ENCODE measurements at places on chromosomes 7 and 10.

DNA sequence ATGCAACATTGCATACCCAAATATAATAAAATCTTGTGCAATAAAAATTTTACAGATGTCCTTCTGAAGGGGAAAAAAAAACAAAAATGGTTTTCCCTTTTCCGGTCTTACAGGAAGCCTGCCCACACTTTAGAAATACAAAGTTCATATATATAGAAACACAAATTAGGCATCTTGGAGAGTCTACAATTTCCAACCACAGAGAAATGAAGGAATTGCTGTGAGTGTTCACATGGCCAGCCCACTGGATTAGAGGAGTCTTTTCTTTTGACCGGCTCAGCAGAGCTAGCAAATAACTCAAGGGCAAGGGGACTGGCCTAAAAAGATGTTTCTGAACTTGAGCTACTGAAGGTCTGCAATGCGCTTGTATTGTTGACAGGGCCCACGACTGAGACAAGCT is 92.4 kb downstream of the GLI3 start:
- no peak for DNase-seq

- DNase-seq, result no peak
These were observed 137.9 kb downstream of the ANKRD30A start for GRCh38 chr10:37263304-37263703.

DNA sequence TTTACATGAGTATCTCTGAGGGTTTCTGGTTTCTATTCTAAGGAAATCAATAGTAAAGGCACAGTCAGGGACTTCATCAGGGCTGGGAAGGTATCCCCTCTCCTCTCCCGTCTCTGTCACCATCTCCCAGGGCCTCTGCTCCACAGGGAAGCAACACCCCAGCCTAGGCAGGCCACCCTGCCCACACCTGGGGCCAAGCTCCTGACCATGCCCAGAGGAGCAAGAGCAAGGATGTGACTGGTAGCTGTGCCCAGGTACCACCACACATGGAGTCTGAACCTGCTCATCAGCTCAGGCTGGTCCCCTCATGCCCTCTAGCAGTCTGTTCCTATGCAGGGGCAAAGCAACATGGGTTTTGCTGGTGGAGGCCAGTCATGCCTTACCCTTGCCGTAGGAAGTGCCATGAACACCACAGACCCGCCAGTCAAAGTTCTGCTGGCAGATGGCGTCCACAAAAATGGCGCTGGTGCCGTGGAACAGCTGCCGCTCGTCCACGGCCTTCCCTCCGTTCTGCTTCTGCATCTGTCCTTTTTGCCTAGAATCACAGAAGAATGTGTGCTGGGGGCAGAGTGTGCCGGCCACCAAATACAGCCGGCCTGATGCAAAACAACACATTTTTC is 36.8 kb downstream of the PARP12 start:
- DNase-seq, result no peak

- no peak for DNase-seq
These were observed 95.9 kb downstream of the CUX1 start for GRCh38 chr7:101913247-101913721.

- no peak for DNase-seq
These were observed 550.2 kb downstream of the KCNMA1 start for GRCh38 chr10:77087366-77087765.

- DNase-seq, result no peak
These were observed 57.1 kb downstream of the LSMEM1 start for GRCh38 chr7:112537822-112538387.

- no peak for DNase-seq
These were observed 16.0 kb upstream of the VOPP1 start for GRCh38 chr7:55588379-55588699.

DNA sequence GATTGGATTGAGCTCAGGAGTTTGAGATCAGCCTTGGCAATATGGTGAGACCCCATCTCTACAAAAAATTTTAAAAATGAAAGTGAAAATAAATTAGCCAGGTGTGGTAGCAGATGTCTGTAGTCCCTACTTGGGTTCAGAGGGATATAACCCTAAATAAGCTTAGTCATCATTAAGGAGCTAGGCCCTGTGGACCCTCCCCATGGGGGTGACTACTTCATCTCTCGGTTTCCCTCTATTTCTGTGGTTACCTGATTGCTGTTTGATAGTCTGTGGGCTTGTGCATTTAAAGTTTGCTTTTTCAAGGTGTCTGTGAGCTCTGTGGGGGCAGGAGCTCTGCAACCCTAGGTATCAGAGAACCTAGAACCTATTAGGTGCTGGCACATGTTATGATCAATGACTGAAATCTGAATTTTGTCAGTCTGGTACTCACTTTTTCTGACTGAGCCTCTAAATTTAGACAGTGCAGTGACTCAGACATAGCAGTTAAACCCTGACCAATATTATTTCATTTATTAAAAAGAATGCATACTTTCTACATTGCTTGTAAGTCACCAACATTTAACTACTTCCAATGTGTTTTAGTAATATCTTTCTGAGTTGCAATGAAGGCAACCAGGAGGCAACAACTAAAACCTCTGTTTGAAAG is 8.1 kb upstream of the CUZD1 start:
- no peak for DNase-seq

DNA sequence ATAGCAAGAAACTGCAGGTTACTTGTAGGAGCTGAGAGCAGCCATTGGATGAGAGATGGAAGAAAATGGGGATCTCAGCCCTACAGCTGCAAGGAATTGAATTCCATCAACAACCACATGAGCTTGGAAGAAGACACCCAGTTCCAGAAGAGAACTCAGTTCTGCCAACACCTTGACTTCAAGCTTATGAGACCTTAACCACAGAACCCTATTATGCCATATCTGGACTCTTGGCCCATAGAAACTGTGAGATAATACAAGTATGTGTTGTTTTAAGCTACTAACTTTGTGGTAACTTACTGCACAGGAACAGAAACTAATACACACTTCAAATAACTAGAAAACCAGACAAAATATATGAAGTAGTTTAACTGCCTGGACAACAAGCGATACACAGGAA is 212.4 kb upstream of the CACNA2D1 start:
- DNase-seq, result no peak

DNA sequence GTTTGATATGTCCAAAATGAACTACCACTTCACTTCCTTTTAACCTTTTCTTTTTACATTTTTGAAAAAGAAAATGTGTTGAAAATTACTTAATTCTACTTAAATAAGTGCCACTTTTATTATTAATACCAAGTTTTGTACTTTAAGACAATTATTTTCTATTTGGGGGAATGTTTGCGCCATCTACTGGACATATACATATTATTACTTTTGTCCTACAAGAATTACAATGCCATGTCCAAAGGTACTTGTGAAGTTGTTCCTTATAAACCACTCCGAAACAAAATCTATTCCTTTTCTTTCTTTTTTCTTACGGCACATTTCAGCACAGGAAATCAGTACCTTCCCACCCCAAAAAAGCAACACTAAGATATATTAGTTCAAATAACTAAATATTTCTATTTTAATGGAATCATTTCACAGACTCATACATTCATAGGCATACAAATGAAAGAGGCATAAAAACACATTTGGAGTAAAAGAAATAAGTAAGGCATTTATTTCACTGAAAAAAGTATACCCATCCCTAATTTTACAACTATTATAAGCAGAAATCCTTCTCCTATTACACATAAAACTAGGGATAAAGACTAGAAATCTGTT is 169.9 kb downstream of the RNF133 start:
- no peak for DNase-seq

DNA sequence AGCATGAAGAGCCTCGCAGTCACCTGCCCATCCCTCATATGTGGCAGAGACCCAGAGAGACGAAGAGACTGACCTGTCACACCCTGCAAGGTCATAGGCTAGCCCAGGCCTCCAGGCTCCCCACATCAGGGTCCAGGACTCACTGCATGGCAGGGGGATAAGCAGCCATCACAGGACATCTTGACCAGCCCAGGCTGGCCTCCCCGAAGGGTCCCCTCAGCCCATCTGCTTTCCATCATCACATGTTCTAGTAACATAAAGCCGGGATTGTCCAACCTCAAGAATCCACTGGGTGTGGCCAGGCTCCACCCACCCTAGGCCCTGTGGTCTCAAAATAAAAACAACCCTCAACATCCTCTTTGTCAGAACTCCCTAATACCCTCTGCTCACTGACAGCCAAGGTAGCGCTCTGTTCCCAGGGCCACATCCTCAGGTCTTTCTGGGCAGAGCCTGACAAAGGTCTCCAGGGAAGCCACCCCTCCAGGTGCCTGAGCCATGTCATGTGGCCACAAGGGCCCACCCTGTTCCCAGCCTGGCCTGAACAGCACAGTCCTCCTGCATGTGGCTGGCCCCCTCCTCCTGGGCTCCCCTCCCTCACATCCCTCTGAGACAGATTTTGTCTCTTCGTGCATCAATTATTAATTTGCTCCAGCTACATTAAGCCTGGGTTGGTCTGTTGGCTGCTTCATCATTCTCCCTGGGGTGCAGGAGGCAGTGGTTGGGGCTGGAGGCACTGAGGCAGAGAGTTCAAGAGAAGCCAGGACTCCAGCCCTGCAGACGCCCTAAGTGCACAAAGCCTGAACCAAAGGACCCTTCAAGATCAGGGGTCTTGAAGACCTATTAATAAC is 131.8 kb upstream of the UNC5B start:
- no peak for DNase-seq

GRCh38 chr10:103969436-103969835 is 2.5 kb downstream of the SLK start:
- no peak for DNase-seq

GRCh38 chr7:105978035-105978434 is 15.0 kb downstream of the CDHR3 start:
- no peak for DNase-seq

- DNase-seq, result no peak
These were observed 10.3 kb downstream of the AKR1B1 start for GRCh38 chr7:134448356-134449229.

- DNase-seq, result no peak
These were observed at the start of gene CCL24 for GRCh38 chr7:75813781-75814236. Gene CCL24, minus strand, starts transcription at chr7:75813806. Its CDS starts 91 bp downstream, at chr7:75813715.

- DNase-seq, result no peak
These were observed 152.1 kb upstream of the TARP start for GRCh38 chr7:38425509-38425908.

DNA sequence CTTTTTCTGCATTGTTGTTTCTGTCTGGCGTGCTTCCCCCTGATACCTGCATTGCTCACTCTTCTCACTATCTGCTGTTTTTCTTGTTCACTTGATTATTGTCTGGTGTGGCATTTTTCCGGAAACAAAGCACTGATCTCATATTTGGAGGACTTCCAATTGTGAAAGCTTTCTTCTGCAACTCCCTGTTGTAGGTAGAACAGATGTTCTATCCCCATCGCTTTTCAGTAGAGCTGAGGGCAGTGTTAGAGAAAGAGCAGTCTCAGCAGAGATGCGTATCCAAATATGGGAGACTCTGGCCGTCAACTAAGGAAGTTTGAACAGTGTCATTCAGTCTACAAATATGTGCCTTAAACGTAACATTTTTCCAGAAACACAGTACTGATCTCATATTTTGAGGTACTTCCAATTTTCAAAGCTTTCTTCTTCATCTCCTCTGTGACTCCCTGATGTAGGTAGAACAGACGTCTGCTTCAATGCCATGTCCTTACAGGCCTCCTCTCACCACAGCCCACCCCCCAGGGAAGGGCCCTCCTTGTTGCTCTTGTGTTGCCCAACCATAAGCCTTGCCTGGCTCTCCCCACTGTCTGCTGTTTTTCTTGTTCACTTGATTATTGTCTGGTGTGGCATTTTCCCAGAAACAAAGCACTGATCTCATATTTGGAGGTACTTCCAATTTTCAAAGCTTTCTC is 27.1 kb upstream of the GJD4 start:
- no peak for DNase-seq

DNA sequence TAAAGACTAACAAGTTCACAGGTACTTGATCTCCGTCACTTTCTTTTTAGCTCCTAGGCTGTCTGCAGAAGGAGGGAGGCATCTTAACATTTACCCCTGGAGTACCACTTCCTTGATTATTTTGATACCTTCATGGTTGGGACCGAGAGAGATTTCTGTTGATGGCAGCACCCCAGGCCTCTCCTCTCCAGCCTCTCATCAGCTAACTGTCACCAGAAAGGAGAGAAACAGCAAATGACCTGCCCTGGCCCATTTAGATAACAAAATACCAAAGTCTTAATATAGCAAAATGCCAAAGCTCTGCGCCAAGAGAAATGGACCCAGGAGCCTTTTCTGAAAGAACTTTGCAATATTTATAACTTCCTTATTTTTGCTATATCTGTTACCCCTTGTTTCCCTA is 30.0 kb upstream of the KLHL7 start:
- DNase-seq, result no peak

DNA sequence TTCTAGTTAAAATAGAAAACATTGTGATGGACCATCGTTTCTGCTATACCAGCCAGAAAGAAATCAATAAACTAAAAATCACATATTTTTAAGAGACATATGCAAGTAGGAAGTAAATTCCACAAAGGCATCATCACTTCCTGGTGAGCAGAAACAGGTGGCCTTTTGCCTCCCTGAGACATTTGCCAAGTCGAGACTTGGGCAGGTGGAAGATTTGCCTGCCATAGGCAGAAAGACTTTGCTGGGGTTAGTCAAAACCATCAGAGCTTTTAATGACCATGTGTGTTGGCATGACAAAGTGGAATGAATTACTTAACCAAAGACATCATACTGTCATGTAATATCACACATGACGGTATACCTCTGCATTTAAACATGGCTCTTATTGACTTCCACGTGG is 66.0 kb upstream of the FGL2 start:
- no peak for DNase-seq

GRCh38 chr10:43078175-43078985 is 1.5 kb downstream of the RET start:
- DNase-seq, result no peak

DNA sequence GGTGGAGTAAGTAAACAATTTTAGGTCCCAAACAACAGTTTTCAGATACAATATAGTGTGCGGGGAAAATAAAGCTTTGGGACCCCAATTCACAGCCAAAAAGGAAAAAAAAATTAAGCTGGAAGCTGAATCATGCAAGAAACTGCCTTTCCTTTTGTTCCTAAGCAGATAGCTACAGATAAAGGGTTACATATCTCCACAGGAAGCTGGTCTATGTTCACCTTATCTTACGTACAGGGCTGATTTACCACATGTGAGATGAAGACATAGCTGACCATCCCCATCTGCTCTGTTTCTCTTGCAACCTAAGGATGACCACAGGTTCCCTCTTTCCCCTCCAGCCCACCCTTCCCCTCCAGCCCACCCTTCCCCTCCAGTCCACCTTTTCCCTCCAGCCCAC is 14.2 kb upstream of the PFKP start:
- DNase-seq, result no peak

DNA sequence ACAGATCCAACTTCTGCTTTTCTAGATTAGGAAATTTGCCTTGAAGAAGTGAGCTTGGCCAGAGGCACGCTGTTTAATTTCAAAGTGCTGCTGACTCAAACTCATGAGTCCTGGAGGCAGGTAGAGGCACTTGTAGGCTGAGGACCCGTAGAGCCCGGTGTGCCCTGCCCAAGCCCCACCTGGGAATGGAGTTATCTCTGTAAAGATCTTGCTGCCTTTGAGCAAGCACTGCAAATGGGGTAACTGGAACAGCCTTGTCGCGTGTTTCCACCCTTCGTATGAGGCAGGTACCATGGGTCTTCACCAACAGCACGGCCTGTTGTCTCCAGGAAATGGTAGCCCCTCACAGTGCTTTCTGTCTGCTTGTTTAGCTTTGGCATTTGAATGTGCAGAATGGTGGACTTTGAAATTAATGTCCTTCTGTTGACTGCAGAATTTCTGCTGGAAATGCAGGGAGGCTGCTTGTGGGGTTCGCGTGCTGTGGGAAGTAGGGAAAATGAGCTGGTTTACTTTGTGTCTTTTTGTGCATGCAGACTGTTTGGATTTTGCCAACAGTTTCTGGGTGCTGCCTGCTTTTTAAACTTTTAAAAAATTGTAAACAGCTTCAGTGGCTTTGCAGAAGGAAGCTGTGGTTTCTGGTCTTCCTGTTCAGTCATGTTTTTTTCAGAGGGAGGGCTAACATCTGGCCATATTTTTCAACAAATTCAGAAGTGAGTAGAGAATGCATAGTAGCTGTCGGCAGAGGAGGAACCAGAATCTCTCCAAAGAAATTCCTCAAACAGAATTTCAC is 27.2 kb downstream of the CCM2 start:
- no peak for DNase-seq

Data from activated T-cell treated with anti-CD3 and anti-CD28 coated beads for 48 hours (primary cell).